GM19239 (cell line): ENCODE measurements at places on chromosomes 4 and X.

GRCh38 chrX:13808293-13808692 is 8.6 kb downstream of the GPM6B start:
- no peak for DNase-seq

DNA sequence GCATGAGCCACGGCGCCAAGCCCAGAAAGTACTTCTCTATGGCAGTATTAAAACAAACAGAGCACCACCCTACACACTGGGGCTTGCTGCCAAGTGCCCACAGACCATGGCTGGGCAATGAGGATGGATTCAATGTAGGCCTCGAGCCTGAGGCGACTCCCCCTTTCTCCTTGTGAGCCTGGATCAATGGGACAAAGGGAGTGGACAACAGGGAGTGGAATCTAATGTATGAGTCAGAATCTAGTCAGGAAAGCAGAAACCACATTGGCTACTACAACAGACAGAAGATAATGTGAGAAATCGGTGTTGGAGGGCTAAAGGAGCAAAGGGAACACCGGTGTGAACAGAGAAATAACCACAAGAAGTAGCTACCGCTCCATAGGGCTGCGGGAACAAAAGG is 37.7 kb upstream of the OCIAD2 start:
- DNase-seq = no peak

GRCh38 chrX:57669961-57670360 is 10.1 kb downstream of the NLRP2B start:
- DNase-seq = no peak

- DNase-seq = no peak
Measured at GRCh38 chrX:40953369-40953768, 131.9 kb upstream of the USP9X start.

DNA sequence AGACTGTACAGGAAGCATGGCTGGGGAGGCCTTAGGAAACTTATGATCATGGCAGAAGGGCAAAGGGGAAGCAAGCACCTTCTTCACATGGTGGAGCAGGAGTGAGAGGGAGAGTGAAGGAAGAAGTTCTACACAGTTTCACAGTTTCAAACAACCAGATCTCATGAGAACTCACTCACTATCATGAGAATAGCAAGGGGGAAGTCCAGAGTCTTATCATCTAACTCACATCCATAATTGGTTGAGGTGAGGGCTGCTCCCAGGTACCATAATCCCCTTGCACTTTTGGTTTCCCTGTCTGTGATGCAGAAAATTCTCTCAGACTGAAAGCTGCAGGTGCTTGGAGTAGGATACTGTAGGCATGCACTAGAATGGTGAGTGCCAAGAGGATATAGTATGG is 233.8 kb upstream of the CPEB2 start:
- no peak for DNase-seq

DNA sequence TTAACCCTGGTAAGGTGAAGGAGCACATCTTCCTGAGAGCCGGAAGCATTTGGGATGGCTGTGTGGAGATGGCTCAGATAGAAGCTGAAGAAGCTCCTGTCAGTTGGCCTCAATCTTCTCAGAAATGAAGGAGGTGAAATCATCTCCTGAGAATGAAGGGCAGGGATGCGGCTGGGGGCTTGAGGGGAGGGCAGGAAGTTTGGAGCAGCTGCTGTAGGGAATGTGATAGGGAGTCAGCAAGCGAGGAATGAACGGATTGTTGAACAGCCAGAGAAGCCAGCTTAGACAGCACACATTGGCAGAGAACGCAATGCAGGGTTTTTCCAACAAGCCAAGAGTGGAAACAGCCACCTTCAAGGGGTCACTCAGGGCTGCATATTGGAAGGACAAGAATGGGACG is 10.0 kb downstream of the KCNE5 start:
- no peak for DNase-seq

GRCh38 chr4:151319490-151319889 is 5.9 kb downstream of the SH3D19 start:
- DNase-seq = no peak

DNA sequence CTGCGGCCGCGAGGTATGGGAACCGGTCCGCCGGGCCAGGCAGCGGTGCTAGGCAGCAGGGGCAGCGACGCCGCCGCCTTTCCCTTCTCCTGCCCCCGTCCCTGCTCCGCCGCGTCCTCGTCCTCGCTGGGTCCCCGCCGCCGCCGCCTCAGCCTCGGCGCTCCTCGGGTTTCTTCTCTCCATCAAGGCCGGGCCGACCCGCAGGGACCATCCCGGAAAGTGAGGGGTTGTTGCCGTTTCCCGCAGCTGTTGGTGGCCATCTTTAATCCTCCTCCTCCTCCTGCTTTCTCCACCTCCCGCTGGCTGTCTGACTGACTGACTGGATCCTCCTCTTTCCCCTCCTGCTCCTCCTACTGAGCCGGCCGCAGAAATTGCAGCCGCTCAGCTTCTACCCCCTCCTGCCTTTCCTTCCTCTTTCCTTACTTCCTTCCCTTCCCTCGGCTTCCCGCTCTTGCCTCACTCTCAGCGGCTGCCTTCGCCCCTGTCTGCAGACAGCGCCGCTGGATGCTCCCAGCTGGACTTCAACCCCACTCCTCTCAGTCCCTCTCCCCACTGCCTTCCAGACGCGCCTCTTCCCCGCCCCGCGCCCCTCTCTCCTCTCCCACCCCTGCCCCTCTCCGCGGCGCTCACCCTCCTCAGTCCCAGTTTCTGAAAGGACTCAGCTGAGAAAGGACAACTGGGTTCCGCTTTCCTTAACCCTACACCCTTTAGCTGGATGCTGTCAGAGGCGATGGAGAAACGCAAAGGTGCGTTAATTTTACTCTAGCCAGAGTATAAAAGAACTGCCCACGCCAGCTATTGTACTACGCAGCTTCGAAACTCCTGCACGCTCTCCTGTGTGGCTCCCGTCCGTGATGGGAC is at the start of gene WDFY3:
TSS of gene WDFY3 (minus strand) at position 309 of the 861 bp plus-strand sequence. CDS start 106,099 bp downstream, outside the sequence.
- peak; percentile 27 for DNase-seq

DNA sequence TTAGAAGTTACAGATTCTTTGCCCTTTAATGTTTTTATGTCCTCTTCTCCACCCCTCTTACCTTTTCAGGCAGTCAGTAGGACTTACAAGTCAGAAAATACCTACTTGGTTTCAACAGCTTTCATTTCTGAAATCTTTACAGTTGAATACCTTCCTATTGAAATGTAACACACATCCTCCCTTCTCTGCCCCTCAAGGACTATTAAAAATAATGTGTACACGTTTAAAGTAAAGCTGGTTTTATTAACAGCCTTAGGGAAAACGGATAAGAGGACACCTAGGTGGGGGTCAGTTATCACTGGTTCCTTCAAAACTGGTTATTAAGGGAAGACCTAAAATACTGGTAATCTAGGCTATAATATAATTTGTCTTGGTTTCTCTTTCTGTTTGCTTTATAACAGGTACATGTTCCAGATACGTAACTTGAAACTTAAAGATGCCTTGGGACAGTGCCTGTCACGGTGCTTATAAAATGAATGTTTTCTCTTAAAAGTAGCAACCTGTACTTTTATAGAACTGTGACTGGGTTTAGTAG is 1.8 kb downstream of the CCSER1 start:
- DNase-seq = no peak

DNA sequence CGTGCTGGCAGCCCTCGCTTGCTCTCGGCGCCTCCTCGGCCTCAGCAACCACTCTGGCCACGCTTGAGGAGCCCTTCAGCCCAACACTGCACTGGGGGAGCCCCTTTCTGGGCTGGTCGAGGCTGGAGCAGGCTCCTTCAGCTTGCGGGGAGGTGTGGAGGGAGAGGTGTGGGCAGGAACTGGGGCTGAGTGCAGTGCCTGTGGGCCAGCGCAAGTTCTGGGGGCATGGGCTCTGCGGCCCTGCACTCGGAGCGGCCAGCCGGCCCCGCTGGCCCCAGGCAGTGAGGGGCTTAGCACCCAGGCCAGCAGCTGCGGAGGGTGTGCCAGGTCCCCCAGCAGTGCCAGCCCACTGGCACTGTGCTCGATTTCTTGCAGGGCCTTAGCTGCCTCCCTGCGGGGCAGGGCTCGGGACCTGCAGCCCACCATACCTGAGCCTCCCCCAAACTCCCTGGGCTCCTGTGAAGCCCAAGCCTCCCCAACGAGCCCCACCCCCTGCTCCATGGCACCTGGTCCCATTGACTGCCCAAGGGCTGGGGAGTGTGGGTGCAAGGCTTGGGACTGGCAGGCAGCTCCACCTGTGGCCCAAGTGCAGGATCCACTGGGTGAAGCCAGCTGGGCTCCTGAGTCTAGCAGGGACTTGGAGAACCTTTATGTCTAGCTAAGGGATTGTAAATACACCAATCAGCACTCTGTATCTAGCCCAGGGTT is 556.8 kb downstream of the GABRG1 start:
- no peak for DNase-seq

- DNase-seq = no peak
Measured at GRCh38 chrX:96713303-96713702, 28.7 kb downstream of the DIAPH2 start.

DNA sequence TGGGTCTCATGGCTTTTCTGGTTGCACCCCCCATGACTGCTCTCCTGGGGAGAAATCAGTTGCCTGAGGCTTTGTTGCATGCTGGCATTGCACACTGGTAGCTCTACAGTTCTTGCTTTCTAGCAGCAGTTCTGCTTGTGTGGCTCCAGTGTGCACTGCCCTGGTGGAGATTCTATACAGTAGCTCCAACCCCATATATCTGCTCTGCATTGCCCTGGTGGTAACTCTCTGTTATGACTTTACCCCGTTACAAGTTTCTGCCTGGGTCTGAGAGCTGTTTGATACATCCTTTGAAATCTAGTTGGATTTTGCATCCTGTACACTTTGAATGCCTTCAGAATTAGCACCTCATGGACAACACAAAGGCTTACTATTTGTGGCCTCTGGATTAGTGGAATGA is 241.4 kb upstream of the EPHA5 start:
- no peak for DNase-seq

GRCh38 chrX:5549512-5549911 is 679.2 kb downstream of the NLGN4X start:
- no peak for DNase-seq

DNA sequence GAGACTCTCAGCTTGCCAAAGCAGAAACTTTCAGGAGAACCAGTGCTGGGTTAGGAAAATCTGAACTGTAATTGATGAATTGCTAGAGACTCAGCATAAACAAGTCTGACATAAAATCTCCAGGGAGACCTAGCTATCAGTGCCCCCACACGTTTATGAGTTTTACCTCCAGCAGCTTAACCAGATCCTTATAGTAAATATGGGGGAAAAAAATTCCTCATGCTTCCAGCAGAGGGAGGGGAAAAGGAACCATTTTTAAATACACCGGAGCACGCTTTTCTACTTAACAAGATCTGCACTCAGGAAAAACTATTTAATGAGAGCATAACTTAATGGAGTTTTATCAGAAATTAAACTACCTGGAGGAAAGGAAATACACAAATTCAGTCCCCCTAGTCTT is 1040.7 kb upstream of the INTU start:
- no peak for DNase-seq

GRCh38 chr4:2497931-2498330 is 29.0 kb downstream of the RNF4 start:
- DNase-seq = peak; percentile 78

- DNase-seq = no peak
Measured at GRCh38 chrX:105972690-105973386, 65.7 kb downstream of the SERPINA7 start.

DNA sequence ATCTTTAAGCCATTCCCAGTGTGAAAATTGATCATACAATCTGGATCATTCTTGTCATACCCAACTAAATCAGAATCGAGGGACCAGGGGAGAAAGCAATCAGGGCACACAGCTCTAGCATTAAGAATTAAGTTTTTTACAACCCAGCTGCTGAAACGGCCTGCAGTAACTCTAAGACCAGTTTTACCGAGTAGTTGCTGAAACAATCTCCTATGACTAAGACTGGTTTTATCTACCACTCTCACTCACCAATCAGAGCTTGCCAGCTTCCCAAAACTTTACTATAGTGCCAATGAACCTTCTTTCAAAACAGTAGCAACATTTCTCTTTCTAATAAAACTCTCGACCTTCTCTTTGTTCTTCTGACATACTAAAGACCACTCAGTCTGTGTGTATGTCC is 2.8 kb upstream of the SAP30 start:
- no peak for DNase-seq

DNA sequence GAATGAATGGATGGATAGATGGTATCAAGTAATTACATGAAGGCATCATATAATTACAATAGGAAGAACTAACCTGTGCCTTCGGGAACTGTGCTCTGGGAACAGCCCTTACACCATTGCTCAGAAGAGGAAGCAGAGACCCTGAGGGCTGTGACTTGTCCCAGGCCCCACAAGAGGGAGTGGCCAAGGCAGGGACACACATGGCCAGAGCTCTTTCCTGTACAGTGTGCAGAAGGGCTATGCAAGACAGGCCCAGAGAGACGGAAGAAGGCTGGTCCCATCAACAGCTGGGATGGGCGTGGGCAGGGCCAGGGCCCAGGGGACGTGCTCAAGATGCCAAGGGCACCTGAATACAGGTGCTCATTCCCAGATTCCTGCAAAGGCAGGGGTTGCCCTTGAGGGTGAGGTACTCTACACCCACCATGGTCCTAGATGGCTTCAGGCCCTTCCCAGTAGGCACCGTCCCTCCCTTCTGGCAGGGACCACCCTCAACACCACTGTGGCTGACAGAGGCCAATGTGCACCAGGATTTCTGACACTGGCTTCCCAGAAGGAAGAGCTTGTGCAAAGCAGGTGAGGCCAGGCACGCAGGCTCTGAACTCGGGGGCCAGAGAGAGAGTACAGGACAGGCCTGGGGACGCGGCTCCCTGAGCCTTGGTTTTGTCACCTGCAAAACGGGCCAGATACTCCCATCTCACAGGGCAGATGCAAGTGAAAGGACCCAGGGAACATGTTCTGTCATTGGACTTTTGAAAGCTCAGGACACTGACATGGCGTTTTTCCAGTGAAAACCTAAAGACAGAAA is 1.7 kb downstream of the EVC2 start:
- DNase-seq = no peak

- no peak for DNase-seq
Measured at GRCh38 chr4:19675172-19675811, 576.4 kb upstream of the SLIT2 start.

DNA sequence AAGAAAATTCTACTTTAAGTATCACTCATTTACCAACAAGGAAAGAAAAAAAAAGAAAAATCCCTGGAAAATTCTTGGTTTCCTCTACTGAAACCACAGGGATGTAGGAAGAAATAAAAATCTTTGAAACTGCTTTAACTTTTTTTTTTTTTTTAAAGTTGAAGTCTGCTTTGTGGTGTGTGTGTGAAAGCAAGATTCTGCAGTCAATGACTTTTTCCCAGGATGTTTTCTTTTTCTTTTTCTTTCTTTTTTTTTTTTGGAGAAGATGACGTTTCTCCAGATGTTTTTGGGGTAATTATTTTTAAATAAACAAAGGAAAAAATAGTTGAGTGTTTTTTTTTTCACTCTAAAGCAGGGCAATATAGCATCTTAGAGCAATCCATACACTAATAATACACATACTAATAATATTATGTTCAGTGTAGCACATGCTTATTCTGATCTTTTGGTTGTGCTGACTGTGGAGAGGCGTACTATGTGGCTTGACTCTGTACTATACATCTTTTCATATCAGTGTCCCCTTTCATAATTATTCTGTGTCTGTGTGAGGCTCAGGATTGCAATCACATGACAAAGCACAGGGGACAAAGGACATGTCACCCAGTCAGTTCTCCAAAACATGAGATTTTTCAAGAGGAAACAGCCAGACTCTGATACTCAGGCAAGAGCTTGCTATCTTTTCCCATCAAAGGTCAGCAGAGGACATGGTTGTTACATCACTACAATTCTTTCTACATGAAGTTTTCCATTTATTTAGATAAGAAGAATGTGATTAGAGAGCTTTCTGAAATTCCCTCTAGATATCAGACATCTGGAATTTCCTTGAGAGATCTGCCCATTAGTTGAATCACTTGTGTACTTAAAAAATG is 111.0 kb downstream of the PDE5A start:
- DNase-seq = no peak

GRCh38 chr4:106114270-106114669 is 201.7 kb downstream of the TBCK start:
- no peak for DNase-seq
